ENCODE measurements at places on chromosomes 13 and 19. TPM values are rescaled to one million over a fixed set of nuclear protein-coding genes. Genes with fewer than 3 reads are reported as not detected.

The TTYH1 gene
- total RNA-seq: under 0.01 TPM

The CASP14 gene
- total RNA-seq: not detected

The MUC16 gene
- 34.2 TPM for total RNA-seq

The METTL21C gene
- total RNA-seq: not detected

The CD70 gene
- not detected for total RNA-seq

The MTUS2 gene
- total RNA-seq: 7.9 TPM

The ZNF577 gene
- 13.0 TPM for total RNA-seq

The ILF3 gene
- total RNA-seq: 92.7 TPM

The SERPINE3 gene
- under 0.01 TPM for total RNA-seq

The KCNC3 gene
- 3.9 TPM for total RNA-seq

The CD209 gene
- total RNA-seq: not detected

The CYP2F1 gene
- not detected for total RNA-seq

The CYP4F12 gene
- total RNA-seq: not detected

Data from placental epithelial cell (primary cell).